Activated CD4-positive, alpha-beta T cell treated with anti-CD3 and anti-CD28 coated beads, Interleukin-2, amount 50 U/mL, for 48 hours (primary cell): ENCODE measurements at places on chromosomes 1 and 21.
A peak's percentile ranks its signal among the peaks of the same experiment; 100 is the strongest.

DNA sequence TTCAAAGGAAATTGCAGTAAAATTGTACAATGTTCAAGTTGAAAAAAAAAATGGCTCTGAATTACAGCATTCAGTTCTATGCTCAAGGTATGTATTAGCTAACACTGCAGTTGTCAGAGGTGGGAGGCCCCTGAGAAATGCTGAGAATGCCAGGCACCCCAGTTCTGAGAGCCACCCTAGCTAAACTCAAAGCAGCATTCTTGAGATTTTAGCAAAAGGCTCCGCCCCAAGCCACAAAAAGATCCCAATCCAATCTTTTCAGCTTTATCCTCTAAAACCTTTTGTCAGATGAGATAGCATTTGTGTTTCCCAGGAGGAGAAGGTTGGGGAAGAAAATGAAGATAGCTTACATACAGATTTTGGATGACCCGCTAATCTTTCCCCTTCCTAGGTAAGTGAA lies 68.8 kb downstream of the SMYD2 start:
- no peak for DNase-seq

GRCh38 chr1:41649396-41650027 lies 165.0 kb upstream of the EDN2 start:
- no peak for DNase-seq

DNA sequence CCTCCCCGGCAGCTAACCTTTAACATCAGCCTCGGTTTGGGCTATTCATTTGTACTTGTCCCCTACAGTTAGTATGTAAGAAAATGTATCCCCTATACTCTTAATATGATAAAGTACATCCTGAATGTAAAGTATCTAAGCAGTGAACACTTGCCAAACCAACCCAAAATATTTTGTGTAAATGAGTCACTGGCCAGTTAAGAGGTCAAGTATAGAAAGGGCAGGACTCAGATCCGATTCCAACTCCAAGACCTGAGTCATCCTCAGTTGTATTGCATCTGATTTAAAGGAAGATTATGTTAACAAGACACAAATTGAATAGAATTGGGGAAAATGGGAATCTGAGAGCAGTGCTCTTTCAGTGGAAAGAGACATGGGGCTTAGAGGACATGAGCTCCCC lies 84.4 kb downstream of the CD58 start:
- DNase-seq: no peak

- no peak for DNase-seq
Observed at GRCh38 chr1:156104861-156105832, 9.4 kb upstream of the LMNA start.

DNA sequence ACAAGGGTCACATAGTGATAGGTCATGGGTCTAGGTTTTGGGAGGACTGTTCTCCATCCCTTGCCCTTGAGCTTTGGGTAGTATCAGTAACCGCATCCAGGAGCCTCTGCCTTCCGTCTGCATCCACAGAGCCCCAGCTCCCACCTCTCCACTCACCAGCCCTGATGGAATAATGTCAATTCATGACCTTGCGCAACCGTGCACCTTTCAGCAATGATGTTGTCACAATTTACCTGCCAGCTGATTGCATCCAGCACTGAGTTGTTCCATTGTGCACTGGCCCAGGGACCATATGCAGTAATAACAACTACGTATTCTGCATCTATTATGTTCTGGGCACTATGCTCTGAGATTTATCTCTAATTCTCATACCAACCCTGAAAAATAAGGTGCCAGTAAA lies 1.4 kb downstream of the CAPN8 start:
- DNase-seq: no peak

- DNase-seq: no peak
Observed at GRCh38 chr1:90349510-90349909, 354.6 kb downstream of the ZNF326 start.

DNA sequence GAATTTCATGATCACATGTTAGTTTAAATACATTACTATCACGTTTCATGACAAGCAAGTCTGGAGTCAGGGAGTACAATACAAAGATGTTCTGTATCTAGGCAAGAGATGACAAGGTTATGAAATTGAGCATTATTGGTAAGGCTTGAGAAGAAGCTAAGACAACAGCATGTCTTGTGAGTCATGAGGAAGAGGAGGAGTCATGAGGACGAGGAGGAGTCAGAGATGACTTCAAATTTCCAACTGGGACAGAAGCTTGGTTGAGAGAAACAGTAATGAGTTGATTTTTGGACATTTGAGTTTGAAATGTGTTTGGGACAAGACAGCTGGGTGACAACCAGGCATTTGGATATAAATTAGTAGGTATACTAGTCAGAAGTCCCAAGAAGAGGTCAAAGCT lies 4.3 kb upstream of the UBE2U start:
- DNase-seq: no peak

- no peak for DNase-seq
Observed at GRCh38 chr1:188433425-188433824, 1604.7 kb downstream of the PLA2G4A start.

DNA sequence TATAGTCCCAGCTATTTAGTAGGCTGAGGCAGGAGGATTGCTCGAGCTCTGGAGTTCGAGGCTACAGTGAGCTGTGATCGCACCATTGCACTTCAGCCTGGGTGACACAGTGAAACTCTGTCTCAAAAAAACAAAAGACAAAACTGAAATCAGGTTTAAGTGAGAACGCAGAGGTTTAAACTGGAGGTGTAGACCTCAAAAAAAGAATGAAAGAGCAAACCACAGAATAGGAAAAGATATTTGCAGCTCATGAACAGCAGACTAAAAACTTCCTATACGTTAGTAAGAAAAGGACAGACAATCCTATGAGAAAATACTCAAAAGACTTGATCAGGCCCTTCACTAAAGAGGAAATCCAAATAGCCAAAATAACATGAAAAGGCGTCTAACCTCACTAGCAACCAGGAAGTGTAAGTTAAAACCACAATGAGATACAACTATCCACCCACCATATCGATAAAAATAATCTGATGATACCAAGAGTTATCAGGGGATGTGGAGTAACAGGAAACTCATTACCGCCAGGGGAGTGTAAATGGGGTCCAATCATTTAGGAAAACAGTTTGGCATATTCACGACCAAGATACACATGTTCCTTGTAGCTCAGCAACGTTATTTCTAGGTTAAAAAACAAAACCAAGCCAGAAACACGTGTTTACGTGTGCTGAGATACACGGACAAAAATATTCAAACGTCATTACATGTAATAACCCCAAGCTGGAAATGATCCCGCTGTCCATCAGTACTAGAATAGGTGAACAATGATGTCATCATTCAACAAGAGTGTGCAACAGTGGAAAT lies 9.8 kb downstream of the TNFRSF9 start:
- peak; percentile 56 for DNase-seq

GRCh38 chr1:178048426-178048825 lies 45.5 kb upstream of the RASAL2 start:
- DNase-seq: no peak

GRCh38 chr1:31663622-31664452 lies 19.2 kb upstream of the PEF1 start:
- DNase-seq: peak; percentile 68

- no peak for DNase-seq
Observed at GRCh38 chr1:235421751-235422150, 54.5 kb downstream of the TBCE start.

GRCh38 chr1:115183158-115183557 lies 93.9 kb upstream of the TSPAN2 start:
- no peak for DNase-seq

DNA sequence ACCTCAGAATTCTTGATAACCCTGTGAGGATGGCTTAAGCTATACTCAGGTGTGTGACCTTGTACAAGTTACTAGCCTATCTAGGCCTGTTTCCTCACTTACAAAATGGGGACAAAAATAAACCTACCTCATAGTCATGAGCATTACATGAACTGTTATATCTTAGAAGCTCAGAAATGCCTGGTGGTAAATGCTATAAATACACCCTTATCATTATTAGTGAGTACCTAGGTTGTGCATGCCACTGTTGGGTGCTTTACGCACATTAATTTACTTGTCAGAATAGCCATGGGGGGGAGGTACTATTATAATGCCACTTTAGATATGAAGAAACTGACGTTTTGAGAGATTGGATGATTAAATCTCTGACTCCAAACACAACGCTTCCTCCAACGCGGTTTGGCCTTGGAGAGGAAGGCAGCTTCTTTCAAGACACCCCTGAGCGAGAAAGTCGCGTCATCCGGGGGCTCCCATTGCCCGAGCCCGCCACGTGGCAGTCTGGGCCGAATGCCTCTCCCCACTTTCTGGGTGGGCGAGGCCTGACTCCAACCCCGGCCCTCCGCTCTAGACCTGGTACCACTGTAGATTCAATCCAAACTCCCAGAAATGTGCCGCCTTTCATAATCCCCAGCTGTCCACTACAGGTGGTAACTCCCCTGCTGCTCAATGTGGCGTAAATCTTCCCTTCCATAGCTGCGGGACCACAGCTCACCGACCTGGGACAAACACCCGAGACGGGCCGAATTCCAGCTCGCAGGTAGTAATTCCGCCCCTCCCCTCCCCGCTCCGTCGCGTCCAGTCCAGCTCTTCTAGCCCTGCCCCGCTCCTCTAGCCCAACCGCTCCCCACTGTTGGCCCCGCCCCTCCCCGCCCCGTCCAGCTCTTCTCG lies 771 bp upstream of the RAD54L start:
- peak; percentile 61 for DNase-seq

GRCh38 chr1:148264374-148265276 lies 112.5 kb upstream of the NBPF11 start:
- peak; percentile 31 for DNase-seq

GRCh38 chr1:3410142-3410925 lies 44.1 kb upstream of the ARHGEF16 start:
- no peak for DNase-seq

DNA sequence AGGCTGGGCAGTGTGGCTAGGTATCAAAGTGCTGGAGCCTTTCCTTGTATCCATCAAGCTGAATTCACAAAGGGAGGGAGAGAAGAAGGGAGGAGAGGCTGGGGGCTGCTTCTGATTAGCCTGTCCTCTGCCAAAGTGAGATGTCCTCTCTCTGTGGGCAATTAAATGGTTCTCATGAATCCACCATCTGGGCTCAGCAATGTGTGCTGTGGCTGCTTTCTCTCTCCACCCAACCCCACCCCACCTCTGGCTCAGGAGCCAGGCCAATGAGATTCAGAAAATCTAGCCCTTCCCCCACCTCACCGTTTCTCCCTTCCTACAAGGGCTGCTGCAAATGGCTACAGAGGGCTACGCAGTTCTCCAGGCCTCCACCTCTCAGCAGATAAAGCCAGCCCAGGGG lies 154.6 kb downstream of the TENT5C start:
- DNase-seq: no peak

DNA sequence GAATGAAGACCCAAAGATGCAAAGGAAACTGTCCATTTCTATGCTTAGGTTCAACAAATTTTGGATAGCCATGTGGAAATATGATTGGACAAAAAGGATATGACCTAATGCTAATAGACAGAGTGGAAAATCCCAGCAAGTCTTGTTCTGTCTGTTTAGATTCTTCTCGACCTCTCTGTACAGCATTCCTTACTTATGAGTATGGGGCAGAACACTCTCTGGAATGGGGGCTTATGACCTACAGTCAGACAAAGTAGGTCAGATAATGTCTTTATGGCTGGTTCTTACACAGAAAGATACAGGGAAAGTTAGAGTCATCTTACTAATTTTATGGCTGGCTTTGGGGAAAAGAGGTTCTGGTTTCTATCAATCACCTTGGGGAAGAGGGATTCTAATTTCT lies 2.8 kb downstream of the GCSAML start:
- no peak for DNase-seq

DNA sequence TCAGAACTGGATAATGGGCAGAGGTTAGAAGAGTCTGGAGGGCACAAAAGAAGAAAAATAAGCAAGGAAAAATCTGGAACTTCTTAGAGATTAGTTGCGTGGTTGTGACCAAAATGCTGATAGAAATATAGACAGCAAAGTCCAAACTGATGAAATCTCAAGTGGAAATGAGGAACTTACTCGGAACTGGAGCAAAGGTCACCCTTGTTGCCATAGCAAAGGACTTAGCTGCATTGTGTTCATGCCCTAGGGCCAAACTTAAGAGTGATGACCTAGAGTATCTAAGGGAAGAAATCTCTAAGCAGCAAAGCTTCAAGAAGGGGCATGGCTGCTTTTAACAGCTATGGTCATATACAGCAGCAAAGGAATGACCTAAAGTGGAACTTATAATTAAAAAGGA lies 180.0 kb downstream of the TTLL7 start:
- no peak for DNase-seq

GRCh38 chr1:178864326-178864725 lies 6.6 kb downstream of the ANGPTL1 start:
- DNase-seq: no peak

DNA sequence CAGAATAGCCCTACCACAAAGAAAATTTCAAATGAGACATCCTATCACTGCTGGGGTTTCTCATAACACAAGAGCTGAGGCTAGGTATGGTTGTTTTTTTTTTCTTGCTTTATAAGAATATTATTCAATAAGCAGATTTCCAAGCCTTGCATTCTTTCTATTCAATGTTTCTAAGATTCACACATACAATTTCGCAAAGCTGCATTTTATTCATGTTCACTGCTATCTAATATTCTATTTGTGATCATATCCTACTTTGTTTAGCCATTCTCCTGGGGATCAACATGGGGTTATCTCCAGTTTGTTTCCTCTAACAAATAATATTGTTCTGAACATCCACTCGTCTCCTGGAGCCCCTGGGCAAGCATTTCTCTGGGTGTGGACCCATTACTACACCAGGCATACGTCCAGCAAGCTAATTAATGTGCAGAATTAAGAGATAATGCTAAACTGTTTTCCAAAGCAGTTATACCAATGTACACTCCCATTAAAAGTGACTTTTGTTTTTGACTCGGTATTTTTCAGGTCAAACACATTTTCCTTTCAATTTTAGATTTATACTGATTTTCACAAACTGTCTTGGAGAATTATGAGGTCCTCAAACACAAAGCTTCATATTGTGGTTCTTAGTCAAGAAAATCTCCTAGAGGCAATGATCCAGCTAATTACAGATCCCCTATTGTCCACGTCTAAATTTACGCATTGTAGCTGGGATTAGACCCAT lies 15.7 kb upstream of the HLCS start:
- no peak for DNase-seq

DNA sequence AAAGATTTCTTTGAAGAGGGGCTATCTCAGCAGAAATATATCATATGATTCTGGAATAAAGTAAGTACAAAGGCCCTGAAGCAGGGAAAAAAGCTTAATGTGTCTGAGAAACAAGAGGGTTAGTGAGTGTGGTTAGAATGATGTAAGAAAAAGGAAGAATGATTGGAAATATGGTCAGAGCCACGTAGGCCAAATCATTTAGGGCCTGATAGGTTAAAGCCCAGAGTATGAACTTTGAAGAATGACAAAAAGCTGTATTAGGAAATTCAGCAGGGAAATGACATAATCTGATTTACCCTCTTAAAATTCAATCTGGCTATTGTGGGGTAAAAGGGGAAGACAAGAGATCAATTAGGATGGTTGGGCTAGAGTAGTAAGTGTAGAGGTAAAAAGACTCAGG lies 69.0 kb upstream of the MUTYH start:
- DNase-seq: no peak
